ENCODE measurements at places on chromosomes 4 and X.

GRCh38 chrX:132071254-132071653 lies 48.2 kb downstream of the STK26 start:
- no peak for ATAC-seq

DNA sequence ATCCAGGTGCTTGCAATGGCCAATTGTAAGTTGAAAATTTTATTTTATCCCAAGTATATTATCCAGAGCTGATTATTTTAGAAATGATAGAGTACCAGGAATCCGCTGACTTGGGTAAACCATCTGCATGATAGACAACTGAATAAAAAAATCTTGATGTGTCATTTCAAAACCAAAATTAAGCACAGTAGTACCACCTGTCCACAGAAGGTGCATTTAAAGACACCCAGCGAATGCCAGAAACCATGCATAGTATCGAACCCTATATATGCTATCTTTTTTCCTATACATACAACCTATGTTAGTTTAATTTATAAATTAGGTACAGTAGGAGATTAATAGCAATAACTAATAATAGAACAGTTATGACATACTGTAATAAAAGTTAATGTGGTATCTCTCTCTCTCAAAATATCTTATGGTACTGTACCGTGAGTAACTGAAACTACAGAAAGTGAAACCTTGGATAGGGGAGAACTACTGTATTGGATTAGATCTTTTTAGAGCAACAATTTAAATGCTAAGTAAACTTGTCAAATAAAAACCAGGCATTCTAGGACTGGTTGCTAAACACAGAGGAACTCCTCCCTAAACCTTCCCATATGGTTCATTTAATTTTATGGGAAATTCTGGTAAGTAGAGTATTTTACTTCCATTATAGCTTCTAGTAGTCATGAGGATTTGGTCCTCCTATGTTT lies 6.2 kb downstream of the NEIL3 start:
- ATAC-seq, result no peak

- ATAC-seq, result no peak
These were observed 63.3 kb upstream of the ANXA10 start for GRCh38 chr4:168028970-168029597.

DNA sequence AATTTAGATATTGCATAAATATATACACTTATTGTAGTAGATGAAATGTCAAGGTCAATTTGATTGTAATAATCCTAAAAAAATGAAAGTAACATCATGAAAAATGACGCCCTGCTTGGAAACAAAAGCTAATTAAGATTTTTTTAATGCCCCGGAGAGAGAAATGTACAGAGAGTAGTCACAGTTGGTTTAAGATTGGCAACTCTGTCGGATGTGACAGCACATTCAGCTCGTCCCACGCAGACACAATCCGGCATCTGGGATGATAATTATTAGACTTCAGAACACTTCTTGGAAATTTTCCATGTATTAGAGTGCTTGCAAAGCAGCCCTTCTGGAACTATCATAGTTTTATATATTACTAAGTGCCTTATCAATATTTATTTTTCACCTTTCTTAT lies 478.0 kb downstream of the PDHA2 start:
- ATAC-seq, result no peak

DNA sequence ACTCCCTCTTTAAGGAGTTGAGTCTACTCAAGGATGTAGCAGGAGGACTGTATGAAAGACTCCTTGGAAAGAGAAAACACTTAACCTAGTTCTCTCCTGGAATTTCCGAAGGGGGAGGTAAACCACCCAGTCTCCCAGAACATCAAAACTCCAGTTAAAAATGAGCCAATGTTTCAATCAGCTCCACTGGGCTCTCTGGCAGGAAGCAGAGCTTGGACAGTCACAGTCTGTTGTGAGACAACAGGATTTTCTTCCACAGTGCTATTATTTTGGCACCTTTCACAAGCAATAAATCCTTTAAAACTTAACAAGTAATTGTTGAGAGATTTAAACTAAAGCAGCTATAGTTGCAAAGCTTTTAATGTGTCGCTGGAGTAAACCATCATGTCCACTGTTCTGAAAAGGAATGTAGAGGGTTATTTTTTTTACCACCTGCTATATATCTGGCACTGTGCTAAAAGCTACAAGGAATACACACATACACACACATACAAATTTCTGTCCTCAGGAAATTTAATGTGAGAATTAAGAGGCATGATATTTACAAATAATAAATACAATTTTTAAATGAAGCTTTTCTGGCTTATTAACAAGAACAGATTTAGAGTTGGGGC lies 229.2 kb upstream of the INTU start:
- no peak for ATAC-seq

- no peak for ATAC-seq
These were observed 18.7 kb upstream of the DDIT4L start for GRCh38 chr4:100208964-100209363.

- no peak for ATAC-seq
These were observed 56.4 kb downstream of the SCFD2 start for GRCh38 chr4:53309321-53310040.

GRCh38 chr4:128716338-128716737 lies 93.2 kb upstream of the JADE1 start:
- ATAC-seq, result no peak

Data from motor neuron (in vitro differentiated cells).